ENCODE measurements at places on chromosomes 3 and 15. TPM values are rescaled to one million over a fixed set of nuclear protein-coding genes. Genes with fewer than 3 reads are reported as not detected.

DNA sequence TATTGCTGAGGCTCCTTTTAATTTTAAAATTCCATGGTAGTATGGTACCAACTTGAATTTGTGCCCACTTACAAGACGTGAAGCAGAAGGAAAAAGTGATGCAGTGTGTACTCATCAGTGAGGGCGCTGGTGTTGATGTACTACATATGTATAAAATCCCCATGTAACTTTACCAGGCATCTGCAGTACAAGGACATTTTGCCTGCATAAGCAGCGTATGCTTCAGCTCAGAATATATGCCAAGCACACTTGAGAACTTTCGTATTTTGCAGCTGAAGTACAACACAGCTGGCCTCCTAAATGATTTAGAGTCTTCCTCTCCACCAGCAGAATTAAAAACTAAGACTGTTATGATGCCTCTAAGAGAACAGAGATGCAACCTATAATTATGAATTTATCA, 108.9 kb downstream of the RYR3 start:
- no peak for DNase-seq

DNA sequence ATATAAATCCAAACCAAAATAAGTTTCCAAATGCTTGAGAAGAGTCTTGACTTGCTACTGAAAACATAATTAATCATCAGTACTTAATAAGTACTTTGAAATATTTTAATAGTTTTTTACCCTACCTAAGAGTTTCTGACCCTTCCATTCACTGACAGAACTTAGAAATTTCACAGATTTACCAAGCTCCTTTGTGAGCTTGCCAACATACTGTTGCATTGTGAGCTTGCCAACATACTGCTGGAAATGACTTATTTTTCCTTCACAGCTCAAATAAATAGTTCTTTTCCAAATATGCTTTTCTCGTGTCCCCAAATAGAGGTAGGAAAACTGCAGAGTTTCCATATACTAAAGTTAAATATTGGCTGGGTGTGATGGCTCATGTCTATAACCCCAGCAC, 9.6 kb upstream of the AADAC start:
- DNase-seq: no peak

The COMMD4 gene
- 110 TPM for total RNA-seq

DNA sequence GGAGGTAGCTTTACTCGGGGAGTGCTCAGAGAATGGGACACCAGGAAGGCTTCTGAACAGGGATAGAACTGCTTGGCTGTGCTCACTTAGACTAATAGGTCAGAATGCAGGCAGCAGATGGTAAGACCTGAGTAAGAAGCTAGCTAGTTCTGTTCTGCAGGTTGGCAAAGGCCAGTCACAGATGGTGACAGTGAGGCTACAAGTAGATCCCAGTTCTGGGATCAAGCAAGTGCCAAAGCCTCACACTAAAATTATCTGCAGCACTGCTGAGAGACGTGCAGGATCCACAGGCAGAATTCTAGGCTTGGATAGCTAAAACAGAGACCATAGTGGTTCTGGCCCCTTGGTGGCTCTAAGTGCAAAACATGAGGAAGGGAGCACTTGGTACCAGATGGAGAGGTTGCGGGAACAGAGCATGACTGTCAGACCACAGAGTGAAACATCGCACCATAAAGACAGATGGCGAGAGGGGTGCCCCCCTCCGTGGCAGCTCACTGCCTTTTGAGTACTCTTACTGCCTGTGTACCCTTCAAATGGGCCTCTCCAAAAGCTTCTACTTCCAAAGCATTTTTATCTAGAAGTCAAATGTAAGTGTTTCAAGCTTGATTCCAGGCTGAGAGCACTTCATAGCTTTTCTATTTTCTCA, 3.6 kb upstream of the GLCE start:
- DNase-seq: no peak

The HIGD1A gene
- 89.3 TPM for total RNA-seq

- DNase-seq: no peak
Measured at GRCh38 chr3:159938714-159939113, 49.9 kb upstream of the IL12A start.

The B3GNT5 gene
- 10.0 TPM for total RNA-seq

The ARL6IP5 gene
- total RNA-seq: 121 TPM

The P2RY1 gene
- total RNA-seq: 0.16 TPM

The PARP15 gene
- total RNA-seq: 13.9 TPM

DNA sequence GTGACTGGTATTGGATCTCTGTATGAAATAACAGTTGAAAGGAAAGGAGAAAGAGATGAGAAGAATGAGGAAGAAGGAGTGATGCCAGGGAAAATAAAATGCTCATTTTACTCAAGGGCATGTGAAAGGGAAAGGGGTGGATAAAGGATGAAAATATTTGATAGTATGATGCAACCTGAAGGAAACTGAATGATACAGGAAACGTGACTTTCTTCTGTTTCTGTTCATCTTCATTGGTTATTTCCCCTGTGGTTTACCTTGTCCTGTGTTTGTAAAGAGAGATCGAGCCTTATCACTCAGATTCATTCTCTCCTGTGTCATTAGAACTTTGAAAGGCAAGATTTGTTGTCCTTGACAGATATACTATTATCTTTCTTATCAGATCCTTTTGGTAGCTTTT, 243.6 kb upstream of the SLITRK3 start:
- no peak for DNase-seq

The SLC24A1 gene
- total RNA-seq: 4.2 TPM

GRCh38 chr15:88031461-88031860, 225.1 kb downstream of the NTRK3 start:
- DNase-seq: no peak

- no peak for DNase-seq
Measured at GRCh38 chr3:189304465-189305351, 132.9 kb downstream of the TPRG1 start.

The CASR gene
- not detected for total RNA-seq

The TICRR gene
- 14.0 TPM for total RNA-seq

DNA sequence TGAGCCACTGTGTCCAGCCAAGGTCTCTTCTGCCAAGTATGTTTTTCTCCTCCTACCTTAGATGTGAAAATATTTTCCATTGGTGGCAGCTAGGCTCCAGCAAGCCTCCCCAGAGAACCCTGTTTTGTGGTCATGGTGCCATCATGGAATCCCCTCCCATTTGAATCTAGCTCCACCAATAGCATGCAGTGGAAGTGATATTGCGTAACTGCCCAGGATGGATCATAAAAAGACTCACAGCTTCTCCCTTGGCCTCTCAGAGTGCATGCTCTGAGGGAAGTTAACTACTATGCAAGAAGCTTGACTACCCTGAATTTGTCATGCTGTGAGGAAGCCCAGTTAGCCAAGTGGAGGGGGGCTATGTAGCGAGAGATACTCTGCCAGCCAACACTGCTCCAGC, 27.5 kb downstream of the CRYGS start:
- DNase-seq: no peak

DNA sequence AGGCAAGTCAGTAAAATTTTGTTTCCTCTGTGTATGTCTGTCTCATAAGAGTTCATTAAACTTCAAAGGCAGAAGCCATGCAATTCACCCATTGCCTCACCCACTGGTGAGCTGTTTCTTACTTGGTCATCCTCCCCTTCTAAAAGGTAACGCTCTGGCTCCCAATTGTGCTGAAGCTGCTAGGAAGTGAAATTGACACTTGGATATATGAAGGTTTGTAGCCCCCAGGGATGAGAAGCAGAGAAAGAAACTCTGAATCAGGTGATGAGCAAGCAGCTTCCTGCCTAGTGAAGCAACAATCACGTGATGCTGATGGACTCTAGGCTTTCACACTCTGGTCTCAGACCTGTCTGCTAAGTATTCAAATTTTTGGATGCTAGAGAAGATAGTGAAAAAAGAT, 70.7 kb downstream of the CD200R1L start:
- DNase-seq: no peak

DNA sequence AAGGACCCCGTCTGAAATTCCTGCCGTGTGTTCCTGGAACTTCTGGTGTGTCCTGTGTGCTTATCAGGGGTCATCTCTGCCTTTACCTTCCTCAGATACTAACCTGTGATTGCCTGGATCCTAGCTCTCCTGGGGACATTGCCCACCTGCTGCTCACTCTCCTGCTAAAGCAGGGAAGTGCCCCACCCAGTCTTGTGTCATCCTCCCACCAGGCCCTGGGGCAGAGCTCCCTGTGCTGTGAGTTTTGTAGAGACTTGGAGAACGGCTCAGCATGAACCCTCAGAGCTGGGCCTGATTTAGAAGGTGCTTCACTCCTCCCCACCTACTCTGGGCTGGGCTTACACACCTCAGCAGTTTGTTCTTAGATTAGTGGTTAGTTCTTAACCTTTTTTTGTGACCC, 3.8 kb upstream of the TMEM44 start:
- DNase-seq: no peak

GRCh38 chr3:24494618-24495325, at the start of gene THRB:
Gene THRB (minus strand): TSS chr3:24494850.
- DNase-seq: no peak

- no peak for DNase-seq
Measured at GRCh38 chr3:14795996-14796395, 22.8 kb upstream of the FGD5 start.

DNA sequence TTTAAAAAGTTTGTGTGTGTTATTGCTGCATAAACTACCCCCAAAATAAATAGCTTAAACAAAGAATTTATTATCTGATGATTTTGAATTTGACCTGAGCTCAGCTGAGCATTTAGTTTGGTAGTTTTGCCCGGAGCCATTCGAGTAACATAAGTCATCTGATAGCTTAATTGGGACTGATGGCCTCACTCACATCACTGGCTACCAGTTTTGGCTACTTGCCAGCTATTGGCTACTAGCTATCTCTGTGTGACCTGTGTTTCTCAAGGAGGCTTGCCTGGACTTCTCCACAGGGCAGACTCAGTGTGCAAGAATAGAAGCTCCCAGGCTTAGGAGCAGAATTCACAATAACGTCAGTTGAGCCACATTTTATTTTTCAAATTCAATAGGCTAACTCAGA, 9.0 kb downstream of the CNTN3 start:
- no peak for DNase-seq

- DNase-seq: no peak
Measured at GRCh38 chr15:69595009-69595791, 142.6 kb downstream of the RPLP1 start.

- DNase-seq: no peak
Measured at GRCh38 chr3:134330883-134331810, 43.1 kb downstream of the AMOTL2 start.

- no peak for DNase-seq
Measured at GRCh38 chr15:86087808-86088207, 8.1 kb downstream of the AGBL1 start.

- no peak for DNase-seq
Measured at GRCh38 chr15:82812994-82813393, 3.6 kb downstream of the WHAMM start.

DNA sequence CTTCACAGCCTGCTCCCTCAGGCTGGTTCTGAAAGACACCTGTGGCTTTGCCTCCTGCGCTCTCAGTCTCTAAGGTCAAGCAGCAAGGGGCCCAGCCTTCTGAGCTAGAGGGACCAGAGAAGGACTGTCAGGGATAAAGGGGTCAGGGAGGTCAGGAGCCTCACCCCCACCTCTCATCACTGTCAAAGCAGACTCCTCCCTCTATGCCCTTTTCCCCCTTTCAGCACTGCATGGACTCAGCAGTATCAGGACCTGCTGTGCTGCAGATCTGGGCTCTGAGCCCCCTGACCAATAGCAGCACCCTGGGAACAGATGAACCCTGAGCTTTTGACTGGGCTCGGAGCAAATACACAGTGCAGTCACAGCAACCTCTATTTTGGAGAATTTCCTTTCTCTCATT, 3.2 kb upstream of the BMF start:
- DNase-seq: no peak

The PEX5L gene
- total RNA-seq: not detected

The ZIC1 gene
- not detected for total RNA-seq

The PIK3CB gene
- total RNA-seq: 17.6 TPM

GRCh38 chr3:11717768-11718636, 74.3 kb upstream of the VGLL4 start:
- DNase-seq: no peak

GRCh38 chr3:184873141-184873540, 61.2 kb downstream of the VPS8 start:
- DNase-seq: no peak

DNA sequence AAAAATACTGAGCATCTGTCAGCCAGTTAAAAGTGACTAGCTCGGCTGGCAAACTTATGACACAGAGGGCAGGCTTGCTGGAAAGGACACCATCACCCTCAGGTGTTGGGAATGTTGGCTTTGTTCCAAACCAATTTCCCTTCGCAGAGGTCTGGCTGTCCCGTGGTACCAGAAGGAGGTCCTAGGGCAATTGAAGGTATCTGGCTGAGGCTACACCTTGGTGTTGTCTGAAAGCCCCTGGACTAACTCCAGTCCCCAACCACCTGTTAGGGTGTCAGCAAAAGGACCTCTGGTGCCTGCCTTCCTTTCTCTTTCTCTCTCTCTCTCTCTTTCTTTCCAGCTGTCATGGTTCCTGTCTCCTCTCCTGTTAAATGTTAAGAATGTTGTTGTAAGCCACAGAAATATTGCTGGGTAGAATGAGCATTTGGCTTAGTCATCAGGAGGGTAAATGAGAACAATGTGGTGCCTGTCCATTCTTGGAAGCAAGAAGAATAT, 12.5 kb downstream of the PRR20G start:
- no peak for DNase-seq

The GAP43 gene
- total RNA-seq: not detected

- DNase-seq: no peak
Measured at GRCh38 chr15:52181938-52182780, 9.0 kb downstream of the GNB5 start.

The GOLGA6L10 gene
- total RNA-seq: 1.7 TPM
